RWPE2 (cell line): ENCODE measurements at places on chromosomes 1 and 21.

DNA sequence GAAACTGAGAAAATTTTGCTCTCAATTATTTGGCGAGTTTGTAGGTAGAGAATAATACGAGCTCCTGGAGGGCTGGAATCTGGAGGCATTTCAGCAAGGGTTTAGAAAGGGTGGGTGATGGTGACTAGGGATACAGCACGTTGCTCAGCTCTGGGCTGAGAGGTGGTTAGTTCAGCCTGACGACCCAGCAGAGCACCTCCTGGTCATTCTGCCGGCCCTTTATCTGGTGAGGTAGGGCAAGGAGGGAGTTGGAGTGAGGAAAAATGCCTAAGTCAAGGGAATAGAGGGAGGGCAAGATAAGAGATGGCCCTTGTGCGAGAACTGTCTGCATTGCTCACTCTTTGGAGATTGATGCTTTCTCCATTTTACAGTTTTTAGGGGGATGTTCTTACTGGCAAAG, 19.1 kb downstream of the GALNT2 start:
- DNase-seq: no peak

DNA sequence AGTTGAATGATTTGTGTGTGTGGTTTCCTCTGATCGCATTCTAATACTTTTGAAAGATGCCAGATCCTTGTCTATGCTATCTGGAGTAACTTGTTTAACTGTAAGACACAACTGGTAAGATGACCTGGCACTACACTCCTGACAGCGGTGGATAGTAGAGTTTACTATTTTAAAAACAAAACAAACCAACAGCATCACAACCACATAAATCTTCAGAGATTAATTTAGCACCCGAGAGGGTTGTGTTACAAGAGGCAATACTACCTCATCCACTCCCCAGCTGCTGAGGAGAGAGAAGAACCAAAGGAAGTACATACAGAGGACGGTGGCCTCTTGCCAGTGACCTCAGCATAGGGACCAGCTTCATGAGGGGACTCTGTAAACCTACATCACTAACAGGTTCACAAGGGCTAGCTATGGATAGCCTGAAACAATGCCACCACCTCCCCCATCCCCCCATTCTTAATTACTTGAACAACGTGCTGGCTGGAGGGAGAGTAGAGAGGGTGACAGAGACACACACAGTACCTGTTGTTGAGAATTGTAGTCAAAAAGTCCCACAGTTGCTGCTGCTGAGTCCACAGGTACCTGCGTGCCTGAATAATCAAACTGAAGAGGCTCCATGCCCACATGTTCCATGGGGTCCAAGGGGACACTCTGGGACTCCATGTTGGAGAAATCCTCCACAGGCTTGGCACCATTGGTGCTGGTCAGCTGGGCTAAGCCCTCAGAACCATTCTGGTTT, 73.5 kb downstream of the PUM1 start:
- no peak for DNase-seq

DNA sequence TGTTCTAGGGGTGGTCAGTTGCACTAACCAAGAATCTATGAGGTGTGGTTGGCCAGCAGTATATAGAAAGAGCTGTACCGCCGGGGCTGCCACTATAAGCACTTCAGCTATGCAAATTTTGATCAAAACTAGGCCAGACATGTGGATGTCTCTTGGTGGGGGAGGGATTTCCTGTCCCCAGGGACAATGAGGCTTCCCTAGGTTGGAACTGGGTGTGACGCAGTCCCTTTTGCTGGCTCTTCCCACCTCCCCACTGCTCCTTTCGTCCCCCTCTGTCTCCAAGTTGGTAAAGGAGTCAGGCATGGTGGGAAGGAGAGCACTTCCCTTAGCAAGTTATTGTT, 13.6 kb downstream of the SDCCAG8 start:
- DNase-seq: no peak

DNA sequence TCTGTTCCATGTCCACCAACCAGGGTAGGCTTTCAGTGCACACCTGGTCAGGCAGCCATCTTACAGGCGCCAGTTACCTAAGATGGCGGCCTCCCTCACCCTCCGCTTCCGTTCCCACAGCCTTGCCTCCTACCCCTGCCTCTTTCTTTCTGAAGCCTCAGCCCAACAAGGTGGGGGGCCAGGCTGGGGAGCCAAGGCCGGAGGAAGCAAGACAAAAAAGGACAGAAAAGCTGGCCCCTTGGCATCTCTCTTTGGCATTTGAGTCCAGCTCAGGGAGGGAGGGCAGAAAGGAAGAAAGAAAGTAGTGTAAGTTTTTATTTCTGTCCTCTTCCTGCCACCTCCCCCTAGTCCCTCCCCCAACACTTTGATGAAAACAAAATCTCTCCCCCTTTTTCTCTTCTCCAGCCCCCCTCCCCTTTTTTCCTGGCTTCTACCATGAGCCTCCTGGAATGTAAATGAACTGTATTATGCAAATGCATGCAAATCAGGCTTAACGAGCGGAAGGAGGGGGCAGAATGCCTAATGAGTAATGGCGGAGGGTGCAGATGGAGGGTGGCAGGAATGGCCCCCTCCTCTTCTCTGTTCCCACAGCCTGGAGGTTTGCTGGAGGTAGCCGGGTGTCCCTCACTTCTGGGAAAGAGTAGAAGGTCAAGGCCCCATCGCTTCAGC, 43.8 kb downstream of the RHBG start:
- DNase-seq: no peak

- no peak for DNase-seq
Observed at GRCh38 chr1:30754684-30755171, 2.8 kb downstream of the LAPTM5 start.

DNA sequence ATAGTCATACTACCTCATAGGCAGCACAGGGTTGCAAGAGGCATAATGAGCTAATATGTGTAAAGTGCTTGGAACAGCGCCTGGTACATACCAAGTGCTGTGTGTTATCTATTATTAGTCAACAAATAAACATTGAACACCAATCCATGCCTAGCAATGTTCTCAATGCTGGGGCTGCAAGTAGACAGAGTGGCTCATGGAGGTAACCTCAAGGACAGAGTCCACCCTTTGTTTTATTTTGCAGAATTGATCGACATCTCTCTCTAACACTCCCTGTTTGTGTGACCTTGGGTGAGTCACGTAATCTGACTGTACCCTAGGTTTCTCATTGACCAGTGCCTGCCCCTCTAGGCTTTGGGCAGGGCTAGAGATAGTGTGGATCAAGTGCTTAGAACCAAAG, 164.0 kb upstream of the KLHDC7A start:
- DNase-seq: no peak

GRCh38 chr1:160826546-160826945, 30.6 kb downstream of the LY9 start:
- no peak for DNase-seq

- DNase-seq: no peak
Observed at GRCh38 chr1:225368036-225368552, 59.7 kb downstream of the LBR start.

DNA sequence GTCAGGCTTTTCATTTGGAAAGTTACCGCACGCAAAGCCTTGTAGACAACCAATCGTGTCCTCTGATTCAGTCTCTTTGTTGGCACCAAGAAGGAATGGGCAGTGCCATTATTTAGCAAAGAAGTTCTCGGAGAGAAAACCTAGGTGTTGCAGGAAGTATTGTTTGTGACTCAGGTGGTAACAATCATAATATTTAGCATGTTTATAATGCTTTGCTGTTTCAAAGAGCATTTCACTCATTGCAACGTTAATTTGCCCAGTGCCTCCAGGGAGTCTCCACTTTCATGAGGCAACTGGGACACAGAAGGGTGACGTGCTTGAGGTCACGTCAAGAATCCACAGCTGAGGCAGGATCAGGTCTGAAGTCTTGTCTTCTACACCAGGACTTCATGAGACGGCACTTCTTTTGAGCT, 31.4 kb downstream of the STPG1 start:
- DNase-seq: no peak

DNA sequence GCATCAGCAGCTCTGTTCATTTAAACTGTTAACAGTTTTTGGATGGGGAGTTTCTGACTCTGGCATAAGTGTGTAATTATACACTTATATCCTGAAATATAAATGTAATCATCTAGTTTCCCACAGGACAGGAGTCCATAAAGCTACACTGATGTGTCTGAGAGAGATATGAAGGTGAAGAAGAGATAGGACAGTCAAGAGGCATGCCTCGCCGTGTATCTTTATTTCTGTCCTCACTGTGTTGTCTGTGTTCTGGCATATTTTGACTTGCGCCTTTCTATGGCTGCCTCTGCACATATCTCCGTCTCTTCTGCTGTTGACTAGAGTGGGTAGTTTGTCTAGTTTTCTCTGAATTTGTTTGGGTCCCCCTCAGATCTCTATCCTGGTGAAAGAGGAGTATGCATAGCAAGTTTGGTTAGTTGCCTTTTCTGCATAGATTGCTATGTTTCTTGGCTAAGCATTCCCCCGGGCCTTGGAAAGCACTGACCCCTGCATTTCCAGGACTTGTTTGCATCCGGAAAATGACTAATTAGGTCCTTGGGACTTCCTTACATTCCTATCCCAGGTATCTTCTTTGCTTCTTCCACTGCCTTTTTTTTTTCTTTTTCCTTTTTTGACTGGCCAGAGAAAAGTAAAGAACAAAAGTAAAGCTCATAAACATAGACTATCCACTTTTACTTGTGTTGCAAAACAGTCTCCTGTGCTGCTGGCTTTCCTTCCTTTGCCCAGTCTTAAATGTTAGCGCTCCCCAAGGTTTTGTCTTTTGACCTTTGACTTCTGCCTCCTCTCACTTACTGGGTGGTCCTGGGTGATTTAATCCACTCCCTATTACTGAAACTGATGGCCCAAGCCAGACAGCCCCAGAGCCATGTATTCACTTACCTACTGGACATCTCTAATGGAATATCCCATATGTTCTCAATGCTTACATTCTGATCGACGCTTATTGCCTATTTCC, 27.6 kb upstream of the CNN3 start:
- no peak for DNase-seq

DNA sequence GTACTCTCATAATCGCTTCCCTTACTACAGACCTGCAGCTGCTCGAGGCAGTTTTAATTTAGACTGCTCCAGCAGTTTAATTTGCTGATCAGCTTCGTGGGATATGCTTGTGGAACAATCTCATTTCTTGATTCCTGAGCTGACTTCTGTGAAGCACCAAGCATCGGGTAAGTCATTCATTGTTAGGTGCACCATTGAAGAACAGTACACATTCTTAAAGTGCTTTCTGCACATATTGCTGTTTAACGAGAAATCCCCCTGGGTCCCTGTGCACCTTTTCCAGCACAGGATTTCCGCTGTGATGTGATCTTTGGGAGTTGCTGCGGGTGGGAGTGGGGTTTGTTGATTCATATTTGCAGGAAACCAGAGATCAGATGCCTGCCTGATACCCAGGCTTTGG, 9.1 kb downstream of the GALNT2 start:
- DNase-seq: no peak

- DNase-seq: no peak
Observed at GRCh38 chr1:145785547-145785946, 38.3 kb downstream of the RNF115 start.

DNA sequence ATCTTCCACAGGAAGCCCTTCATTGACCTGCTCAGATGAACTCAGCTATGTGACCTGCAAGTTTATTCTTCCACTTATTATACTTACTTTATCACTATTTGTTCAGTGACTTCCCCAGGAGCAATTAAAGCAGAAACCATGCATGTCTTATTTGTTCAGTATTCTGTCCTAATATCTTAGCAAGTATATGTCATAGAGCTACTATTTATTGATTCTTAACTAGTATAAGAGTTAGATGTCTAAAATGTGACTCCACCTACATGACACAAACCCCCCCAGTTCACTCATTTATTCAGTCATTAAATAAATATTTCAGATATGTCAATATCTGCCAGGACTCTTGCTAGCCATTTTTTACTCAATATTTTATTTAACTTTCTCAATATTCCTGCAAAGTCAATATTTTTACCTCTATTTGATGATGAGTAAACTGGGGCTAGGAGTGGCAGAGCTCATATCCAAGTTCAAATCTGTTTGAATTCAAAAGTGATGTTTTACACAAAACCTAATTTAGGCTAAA, 469.0 kb upstream of the USP24 start:
- no peak for DNase-seq

- DNase-seq: no peak
Observed at GRCh38 chr1:183674339-183674738, 21.2 kb upstream of the APOBEC4 start.

- DNase-seq: no peak
Observed at GRCh38 chr1:39363267-39363666, 128.2 kb upstream of the BMP8A start.

GRCh38 chr1:36711480-36711879, 228.8 kb upstream of the CSF3R start:
- DNase-seq: no peak

DNA sequence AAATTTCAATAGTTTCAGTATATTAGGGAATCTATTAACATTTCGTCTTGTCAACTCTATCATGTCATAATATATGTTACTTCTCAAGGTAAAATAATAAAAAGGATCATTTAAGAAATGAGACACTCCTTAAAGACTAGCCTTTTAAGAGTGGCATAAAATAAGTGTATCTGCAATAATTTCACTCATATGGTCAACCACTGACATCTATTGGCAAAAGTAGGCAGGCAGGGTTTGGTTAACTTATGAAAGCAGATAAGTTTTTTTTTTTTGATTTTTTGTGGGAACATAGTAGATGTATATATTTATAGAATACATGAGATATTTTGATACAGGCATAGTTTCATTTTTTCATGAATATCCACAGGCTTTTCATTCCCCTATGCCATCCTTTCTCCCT, 5.5 kb upstream of the RGS21 start:
- DNase-seq: no peak

DNA sequence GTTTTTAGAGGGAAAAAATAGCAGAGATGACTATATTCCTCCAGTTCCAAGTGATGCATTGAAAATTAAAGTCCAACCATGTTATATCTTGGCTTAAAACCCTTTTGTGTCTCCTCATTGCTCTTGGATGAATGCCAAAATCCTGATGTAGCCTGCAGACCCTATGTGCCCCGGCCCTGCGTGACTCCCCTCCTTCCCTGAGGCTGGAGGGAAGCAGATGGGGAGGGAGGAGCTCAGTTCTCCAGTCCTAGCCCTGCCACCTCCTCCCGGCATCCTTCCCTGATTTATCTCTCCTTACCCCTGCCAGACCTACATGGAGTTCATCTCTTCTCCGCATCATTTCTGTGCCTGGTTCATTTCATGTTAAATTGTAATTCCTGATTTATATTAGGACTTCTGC, 397.4 kb downstream of the PTPRU start:
- DNase-seq: no peak

GRCh38 chr1:201693890-201694607, 134.9 kb upstream of the IPO9 start:
- DNase-seq: no peak

GRCh38 chr1:223473601-223474344, 80.6 kb downstream of the CCDC185 start:
- DNase-seq: no peak
